Calu3 (cell line): ENCODE measurements at places on chromosomes 6 and 20. TPM values are rescaled to one million over a fixed set of nuclear protein-coding genes. Genes with fewer than 3 reads are reported as not detected.

The CST5 gene
- not detected in 2 replicates for total RNA-seq

The GRIK2 gene
- total RNA-seq = 3.3 and 3.7 TPM in 2 replicates

The BLCAP gene
- 90.4 and 114 TPM in 2 replicates for total RNA-seq

The TRDN gene
- total RNA-seq = not detected in 2 replicates

The COL12A1 gene
- 20.4 and 29.3 TPM in 2 replicates for total RNA-seq

The NCOA7 gene
- 97.1 and 102 TPM in 2 replicates for total RNA-seq

The AGER gene
- total RNA-seq = 14.3 and 14.4 TPM in 2 replicates

The TINAG gene
- 12.6 and 17.4 TPM in 2 replicates for total RNA-seq

The TOX2 gene
- total RNA-seq = not detected in 2 replicates

The LINC00237 gene
- not detected in 2 replicates for total RNA-seq

The CTAGE9 gene
- not detected in 2 replicates for total RNA-seq

The EMILIN3 gene
- not detected in 2 replicates for total RNA-seq

The PKIB gene
- 11.8 and 17.2 TPM in 2 replicates for total RNA-seq

The ECT2L gene
- not detected in 2 replicates for total RNA-seq
